ENCODE measurements at places on chromosomes 12 and 14.

- no peak for DNase-seq
Observed at GRCh38 chr12:57620936-57621496, 9.8 kb downstream of the ARHGEF25 start.

GRCh38 chr14:55433880-55434804, 6.3 kb downstream of the TBPL2 start:
- no peak for DNase-seq

GRCh38 chr12:77510985-77511384, 319.7 kb upstream of the NAV3 start:
- no peak for DNase-seq

GRCh38 chr14:23605931-23606585, 27.5 kb upstream of the JPH4 start:
- DNase-seq = no peak

- no peak for DNase-seq
Observed at GRCh38 chr12:92600052-92600451, 102.7 kb upstream of the PLEKHG7 start.

DNA sequence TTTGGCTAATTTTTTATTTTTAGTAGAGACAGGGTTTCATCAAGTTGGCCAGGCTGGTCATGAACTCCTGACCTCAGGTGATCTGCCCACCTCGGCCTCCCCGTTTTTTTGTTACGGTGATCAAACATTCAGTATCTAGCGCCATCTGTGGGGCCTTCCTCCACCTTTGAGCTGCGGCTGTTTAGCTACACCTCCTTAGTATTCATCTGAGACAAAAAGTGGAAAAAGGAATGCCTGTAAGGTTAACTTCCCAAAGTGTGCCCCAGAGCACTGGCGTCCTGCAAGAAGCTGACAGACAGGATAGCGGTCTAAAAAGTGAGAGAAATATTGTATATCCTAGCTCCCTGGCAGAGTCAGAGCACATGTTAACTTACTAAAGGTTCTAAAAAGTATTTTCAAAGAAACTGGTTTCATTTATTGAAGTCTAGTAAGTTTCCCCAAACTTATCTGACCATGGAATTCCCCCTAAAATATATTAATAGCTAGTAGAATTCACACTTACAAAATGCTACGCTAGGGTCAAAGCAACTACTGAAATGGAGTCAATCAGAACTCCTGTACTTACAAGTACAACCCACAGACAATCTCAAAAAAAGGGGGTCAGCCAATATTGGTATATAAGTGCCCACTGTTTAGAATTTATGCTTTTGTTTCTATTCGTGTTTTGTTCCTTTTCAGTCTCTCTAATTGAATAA, 59.1 kb downstream of the DUSP16 start:
- DNase-seq = no peak

- DNase-seq = no peak
Observed at GRCh38 chr14:44404599-44404998, 102.5 kb downstream of the FSCB start.

DNA sequence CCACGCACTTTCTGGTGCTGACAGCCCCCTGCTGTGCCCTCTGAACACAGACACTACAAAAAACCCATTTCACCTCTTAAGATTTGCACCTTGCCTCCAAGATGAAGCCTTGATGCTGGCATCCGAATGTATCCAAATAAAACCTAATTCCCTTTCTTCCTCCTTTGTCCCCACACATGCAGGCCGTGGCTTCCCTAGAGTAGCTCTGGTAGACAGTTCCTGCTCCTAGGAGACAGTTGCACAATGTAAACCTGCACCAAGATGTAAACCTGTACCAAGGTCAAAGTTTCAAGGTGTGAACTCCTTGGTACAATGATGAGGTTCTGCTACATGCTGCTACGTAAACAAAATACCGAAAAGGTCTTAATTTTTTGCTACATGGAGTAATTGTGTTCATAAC, 625 bp upstream of the ABHD12B start:
- DNase-seq = no peak

DNA sequence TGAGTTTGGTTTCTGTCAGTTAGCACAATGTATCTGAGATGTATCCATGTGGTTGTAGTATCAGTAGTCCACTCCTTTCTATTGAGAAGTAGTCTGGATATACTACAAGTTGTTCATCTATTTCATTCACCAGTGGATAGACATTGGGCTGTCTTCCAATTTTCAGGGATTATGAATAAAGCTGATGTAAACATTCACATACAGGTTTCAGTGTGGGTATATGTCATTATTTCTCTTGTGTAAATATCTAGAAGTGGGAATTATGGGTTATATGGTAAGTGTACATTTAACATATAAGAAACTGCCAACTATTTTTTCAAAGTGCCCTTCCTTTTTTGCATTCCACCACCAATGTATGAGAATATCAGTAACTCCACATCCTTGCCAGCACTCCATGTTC, 35.9 kb downstream of the PHLDA1 start:
- DNase-seq = no peak

- no peak for DNase-seq
Observed at GRCh38 chr12:18799561-18799960, 61.6 kb downstream of the CAPZA3 start.

DNA sequence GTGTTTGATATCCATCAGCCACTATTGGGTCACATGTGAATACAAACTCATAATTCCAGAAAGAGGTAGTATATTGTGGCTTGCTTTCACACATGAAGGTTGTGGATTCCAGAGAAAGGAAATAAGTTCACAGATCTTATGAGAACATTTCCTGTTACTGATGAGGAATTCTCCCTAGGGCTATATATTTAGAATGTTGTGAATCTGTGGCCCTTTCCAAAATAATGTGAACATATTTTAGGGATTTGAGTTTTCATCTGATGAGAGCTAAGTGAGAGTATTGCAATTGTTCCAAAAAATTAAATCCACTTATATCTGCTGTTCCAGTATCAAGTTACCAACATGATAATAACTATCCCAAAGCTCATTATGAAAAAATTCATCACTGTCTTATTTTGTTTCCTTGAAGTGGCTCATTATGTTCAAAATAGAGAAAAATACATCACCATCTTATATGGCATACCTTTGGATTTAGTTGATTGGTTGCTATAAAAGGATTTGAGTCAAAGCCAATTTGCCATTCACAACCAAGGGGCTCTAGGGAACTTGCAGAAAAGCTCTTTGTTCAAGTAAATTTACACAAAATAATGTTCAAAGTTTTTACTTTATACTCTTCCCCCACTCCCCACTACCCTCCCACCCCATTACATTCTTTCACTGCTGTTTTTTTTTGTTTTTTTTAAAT, 76.3 kb downstream of the MYRFL start:
- no peak for DNase-seq

- no peak for DNase-seq
Observed at GRCh38 chr12:1697271-1697670, 6.4 kb downstream of the ADIPOR2 start.

GRCh38 chr12:108253540-108253939, 85.6 kb downstream of the CMKLR1 start:
- no peak for DNase-seq

- DNase-seq = peak; percentile 79
Observed at GRCh38 chr12:131132118-131132892, 178.6 kb downstream of the ADGRD1 start.

GRCh38 chr12:24379861-24380521, 430.5 kb upstream of the SOX5 start:
- no peak for DNase-seq

- DNase-seq = no peak
Observed at GRCh38 chr14:67429510-67430205, 17.7 kb upstream of the PLEK2 start.

DNA sequence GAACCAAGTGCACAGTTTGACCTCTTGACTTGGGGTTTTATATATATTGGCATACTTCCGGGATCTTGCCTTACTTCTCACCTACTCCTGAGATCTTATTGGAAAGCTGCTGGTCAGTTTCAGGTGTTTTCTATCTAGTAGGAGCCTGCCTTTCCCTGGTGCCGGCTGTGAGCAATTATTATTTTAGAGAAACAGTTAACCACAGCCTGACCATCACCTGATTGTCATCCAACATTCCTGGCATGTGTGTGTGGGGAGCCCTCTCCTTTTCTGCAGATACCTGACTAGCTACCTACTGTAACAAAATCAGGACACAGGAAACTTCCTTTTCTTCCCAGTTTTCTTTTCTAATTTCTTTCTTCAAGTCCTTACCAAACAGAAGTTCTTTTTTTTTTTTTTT, 220.4 kb downstream of the ATP23 start:
- DNase-seq = no peak

- no peak for DNase-seq
Observed at GRCh38 chr12:83971781-83972180, 940.8 kb downstream of the SLC6A15 start.

DNA sequence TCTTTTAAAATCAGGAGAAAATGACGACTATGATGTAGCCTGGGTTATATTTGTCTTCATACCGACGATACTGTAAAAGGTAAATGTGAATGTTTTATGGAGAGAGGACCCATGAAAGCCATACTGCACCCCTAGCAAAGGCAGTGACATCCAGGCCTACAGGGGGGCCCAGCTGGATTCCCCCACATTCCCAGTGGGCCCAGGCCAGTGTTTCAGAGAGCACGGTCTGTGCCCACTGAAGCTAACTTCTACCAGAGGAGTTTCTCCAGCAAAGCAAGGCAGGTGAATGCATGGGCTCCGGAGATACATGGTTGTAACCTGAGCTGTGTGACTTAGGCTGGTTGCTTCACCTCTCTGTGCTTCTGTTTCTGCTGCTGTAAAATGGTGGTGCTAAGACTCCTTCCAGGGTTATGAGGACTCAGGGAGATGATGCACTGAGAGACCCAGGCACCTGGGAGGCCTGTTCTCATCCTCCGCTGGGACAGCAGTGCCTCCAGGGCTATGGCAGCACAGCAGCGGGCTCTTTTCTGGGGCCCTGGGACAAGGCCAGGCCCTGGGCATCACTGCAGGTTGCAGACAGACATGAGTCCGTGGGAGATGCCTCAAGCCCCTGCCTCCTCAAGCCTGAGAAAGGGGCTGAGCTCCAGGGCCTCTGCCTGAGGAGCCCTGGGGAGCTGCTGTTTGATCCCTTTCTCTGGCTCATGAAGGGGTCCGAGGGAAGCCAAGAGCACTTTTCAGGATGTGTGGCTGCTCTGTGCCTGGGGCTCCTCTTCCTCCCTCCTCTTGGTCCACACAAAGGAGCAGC, 73.7 kb downstream of the SERPINA3 start:
- no peak for DNase-seq
